ENCODE measurements at places on chromosomes 4 and X.

DNA sequence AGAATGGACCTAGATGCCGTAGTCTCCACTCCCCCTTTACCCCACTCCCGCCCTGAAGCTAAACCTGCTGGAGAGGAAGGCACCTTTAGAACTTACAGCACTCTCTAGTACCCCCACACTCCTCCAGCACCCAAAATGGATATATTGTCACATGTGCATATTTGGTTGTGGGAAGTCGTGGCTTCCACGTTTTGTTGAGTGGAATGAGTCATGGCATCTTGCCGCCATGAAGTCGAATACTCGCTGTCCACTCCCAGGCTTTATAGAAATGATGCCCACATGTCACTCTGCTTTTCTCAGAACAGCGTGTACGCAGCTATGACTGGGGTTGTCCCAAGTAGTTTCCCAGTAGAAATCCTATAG, 545 bp downstream of the ABCE1 start:
- peak; percentile 47 for DNase-seq

DNA sequence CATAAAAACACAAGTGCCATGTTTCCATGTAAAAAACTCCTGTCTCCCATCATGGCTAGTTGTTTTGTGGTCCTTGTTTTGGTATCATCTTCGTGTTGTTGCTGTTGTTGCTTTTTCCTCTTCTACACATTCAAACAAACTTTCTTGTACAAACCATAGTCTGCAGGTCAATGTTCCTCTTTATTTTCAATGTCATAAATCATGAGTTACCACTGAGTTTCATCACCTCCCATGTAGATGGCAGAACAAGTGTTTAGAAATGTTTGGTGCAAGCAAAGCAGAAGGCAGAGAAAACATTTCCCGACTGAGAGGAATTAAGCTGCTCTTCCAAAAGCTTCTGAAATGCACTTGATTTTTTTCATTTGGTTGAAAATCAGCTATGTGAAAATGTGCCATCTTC, 166.0 kb downstream of the ANTXR2 start:
- DNase-seq, result no peak

GRCh38 chr4:73508651-73509050, 27.1 kb downstream of the AFM start:
- no peak for DNase-seq

GRCh38 chr4:143514901-143515300, 1.4 kb downstream of the SMARCA5 start:
- DNase-seq, result no peak

DNA sequence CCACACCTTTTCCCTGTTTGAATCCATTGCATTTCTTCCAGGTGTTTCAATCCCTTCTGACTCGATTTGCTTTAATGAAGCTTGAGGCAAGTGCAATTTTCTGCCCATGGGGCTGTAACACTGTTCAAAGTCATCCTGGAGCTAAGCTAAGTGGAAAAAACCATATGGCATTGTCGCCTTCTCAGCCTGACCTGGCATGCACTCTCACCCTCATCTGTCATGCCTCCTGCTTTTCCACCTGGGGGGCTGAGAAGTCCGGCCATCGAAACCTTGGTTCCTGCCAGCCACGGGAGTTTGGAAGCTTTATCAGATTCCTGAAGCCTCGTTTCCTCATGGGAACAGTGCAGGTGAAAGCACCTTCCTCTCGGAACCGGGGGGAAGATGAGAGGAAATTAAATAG, 38.2 kb downstream of the WFS1 start:
- DNase-seq, result no peak

DNA sequence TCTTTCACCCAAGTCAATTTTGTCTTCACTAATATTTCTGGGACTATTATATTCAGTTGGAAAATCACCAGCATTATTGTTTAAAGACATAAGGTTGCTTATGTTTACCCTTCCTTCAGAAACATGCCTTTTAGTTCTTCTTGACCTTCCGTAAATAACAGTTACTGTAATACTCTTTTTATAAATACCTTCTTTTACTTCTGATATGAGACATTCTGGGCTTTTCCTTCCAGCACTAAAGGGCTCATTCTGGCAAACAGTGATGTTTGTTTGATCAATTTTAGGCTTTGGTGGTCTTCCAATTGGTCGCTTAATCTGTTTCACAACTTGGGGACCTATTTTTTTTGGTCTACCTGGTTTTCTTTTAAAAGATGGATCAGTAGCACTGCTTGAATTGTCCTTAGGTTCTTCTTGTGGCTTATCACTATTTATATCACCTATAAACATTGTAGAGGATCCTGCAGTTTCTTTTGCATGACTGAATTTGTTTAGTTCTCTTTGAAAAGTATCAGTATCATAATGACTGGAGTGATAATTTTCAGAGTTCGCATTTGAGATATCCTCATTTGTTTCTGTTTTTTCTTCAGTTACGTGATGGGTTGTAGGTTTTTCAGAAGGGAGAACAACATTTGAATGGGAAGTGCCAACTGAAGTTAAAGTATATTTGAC, 64.8 kb downstream of the NCAPG start:
- no peak for DNase-seq

GRCh38 chr4:158121161-158121579, 51.7 kb downstream of the GASK1B start:
- DNase-seq, result no peak

GRCh38 chr4:185767528-185767927, 44.5 kb downstream of the SORBS2 start:
- DNase-seq, result no peak

- DNase-seq, result no peak
Observed at GRCh38 chr4:161256716-161257115, 907.1 kb downstream of the FSTL5 start.

DNA sequence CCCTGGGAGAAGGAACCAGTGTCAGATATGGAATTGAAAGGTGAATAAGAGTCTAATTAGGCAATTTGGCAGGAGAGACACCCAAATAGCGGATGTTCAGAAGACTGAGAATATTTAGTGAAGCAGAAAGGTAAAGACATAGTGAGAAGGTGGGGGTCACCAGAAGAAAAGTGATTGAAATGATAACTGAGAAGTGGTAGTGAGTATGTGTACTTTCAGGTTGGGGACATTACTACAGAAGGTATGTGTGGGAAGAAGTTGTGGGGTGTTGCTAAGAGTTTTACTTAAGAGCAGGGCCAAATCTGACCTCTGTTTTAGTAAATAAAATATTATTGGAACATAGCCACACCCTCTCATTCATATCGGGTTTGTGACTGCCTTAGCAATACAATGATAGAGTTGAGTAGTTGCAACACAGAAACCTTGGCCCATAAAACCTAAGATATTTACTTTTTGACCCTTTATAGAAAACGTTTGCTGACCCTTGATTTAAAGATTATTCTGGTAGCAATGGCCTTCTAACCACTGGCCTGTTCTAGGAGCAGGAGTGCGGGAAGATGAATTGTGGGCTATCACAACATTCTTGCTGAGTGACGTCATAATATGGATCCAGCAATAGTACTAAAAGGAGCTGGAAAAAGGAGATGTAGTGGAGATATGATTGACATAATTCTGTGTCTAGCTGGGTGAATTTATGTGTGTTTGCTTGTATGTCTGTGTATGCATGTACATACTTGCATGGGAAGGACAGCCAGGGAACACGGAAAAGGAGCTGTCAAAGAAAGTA, 115.3 kb downstream of the HS3ST1 start:
- DNase-seq, result no peak

DNA sequence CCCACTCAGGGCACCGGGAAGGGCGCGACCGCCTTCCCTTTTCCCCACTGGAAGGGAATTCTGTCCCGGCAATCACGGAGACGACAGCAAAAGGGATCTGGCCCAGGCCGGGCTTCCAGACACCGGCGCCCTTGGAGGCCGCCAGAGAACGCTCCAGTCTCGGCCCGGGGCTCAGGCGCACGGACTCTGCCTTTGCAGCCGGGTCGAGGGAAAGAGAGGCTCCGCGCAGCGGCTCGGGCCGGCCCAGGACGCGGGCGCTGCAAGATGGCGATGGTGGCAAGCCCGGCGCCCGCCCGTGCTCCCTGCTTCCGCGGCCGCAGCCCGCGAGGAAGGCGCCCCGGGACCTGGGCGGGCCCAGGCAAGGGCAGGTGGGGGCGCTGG, 1.1 kb downstream of the CTBP1 start:
- DNase-seq, result no peak

GRCh38 chr4:110840221-110840654, 217.4 kb upstream of the PITX2 start:
- no peak for DNase-seq

- DNase-seq, result no peak
Observed at GRCh38 chr4:26050212-26050643, 136.2 kb downstream of the SMIM20 start.

DNA sequence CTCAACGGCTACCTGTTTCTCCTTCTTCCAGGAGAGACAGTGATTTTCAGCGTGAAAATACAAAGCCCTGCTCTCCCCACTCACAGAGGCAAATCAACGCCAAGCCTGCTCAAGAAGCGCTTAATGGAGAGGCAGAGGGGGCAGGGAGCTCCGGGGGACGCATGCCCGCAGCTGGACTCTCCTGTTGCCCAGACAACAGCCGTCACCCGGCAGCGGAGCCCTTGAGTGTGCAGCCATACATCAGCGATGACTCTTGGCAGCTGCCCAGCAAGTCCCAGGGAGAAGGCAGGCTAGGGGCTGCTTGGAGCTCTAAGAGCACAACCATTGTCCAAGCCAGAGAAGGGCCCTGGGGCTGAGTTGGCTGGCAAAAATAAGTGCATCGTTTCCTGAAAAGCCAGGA, 71.0 kb upstream of the AFAP1 start:
- no peak for DNase-seq

- DNase-seq, result no peak
Observed at GRCh38 chrX:40103565-40104323, 6.0 kb upstream of the BCOR start.

GRCh38 chr4:5040856-5041620, 10.2 kb upstream of the STK32B start:
- DNase-seq, result no peak

- no peak for DNase-seq
Observed at GRCh38 chrX:47030339-47030738, 47.9 kb upstream of the RGN start.

DNA sequence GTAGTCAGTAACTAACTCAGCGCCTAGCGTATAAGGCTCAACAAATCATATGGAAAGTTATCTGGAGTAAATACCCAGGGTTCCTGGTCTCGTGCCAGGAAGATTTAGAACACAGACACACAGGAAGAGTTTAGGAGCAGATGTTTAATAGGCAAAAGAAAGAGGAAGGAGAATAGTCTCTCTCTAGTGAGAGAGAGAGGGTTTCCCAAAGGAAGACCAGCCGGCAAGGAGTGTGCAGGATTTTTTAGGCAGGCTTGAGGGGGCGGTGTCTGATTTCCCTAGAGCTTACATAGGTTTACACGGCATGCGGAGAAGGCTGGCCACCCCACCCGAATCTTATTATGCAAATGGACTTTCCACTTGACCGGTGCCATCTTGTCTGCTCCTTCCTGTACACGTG, 284.0 kb upstream of the FRG1 start:
- DNase-seq, result no peak

GRCh38 chr4:104351706-104352105, 143.0 kb downstream of the CXXC4 start:
- DNase-seq, result no peak

GRCh38 chrX:46599051-46599560, 25.5 kb downstream of the CHST7 start:
- DNase-seq, result no peak

DNA sequence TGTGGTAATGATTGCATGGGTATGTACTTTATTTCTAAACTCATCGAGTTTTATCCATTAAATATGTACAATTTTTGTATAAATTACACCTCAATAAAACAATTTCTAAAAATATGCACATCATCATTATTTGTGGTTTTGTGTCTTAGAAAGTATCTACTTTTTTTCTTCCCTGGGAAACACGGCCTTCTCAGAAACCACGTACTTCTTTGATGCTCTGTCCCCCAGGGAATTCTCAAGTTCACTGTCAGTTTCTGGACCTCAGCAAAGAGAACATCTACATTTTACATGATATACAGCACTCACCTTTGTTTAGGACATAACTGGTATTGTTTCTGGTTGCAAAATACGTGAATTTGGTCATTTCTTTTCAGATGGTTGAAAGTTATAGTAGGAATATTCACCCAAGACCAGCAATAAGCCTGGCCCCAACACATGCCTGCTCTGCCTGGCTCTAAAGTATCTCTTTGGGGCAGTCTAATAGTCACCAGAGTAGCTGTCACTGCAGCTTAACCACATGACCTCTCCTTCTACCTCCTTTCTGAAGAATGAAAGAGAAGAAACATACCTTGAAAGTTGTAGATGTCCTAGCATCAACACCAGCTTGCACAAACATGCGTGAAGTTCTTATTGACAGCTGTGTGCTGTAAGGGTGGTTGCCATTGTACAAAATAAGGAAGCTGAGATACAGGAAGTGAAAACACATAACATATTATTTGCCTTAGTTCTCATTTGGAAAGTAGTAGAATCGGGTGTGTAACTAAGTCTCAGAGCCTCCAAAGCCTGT, 48.4 kb upstream of the SPANXN4 start:
- DNase-seq, result no peak

- DNase-seq, result no peak
Observed at GRCh38 chr4:37481547-37482122, 204.5 kb downstream of the RELL1 start.

GRCh38 chrX:97374266-97374665, 490.6 kb downstream of the RPA4 start:
- no peak for DNase-seq

DNA sequence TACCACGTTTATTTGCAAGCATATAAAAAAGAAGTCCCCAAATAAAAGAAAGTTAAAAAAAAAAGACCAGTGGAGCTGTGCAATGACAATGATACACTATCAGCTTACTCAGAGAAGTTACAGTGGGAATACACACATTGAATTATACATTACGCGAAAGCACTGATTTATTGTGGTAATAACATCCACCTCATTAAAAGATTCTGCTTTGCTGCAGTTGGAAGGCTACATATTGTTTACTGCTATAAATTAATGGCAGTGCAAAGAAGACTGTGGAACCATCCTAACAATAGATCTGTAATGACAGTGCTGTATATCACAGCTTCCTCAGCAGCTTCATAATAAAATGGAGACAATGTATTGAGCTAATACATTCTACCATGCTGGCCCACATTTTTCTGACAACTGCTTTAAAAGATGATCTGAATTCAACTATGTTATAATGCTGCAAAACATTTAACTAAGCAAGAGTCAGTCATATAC, 142.5 kb upstream of the MAB21L2 start:
- no peak for DNase-seq

All from activated T-cell treated with anti-CD3 and anti-CD28 coated beads, Interleukin-2, amount 50 U/mL, for 4 hours (primary cell).